PC-9 (cell line): ENCODE measurements at places on chromosomes 2 and 18. TPM values are rescaled to one million over a fixed set of nuclear protein-coding genes. Genes with fewer than 3 reads are reported as not detected.

CFAP53 gene
- total RNA-seq: 1.9 and 2.1 TPM in 2 replicates

KCNS3 gene
- 28.8 and 34.9 TPM in 2 replicates for total RNA-seq

RGPD4 gene
- total RNA-seq: not detected in 2 replicates

DNA sequence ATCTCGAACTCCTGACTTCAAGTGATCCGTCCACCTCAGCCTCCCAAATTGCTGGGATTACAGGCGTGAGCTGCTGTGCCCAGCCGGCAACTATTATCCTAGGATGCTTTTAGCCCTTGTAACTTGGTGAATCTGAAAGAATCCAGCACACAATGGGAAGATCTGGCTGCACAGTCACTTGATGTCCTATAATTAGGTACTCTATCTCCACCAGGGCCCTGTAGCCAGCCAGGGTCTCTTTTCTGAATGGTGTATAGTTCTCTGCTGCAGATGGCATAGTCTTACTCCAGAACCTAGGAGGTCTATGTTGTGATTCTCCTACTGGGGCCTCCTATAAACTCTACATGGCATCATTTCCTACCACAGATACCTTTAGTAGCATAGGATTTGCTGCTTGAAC is 13.9 kb upstream of the MCM6 start:
- H3K4me1 ChIP-seq: no peaks in the 10 kb centered on the region
- DNase-seq: no peak
- no peak overlapping the region for H3K4me3 ChIP-seq
- no peaks in the 10 kb centered on the region for H3K36me3 ChIP-seq
- H3K27ac ChIP-seq: no peak overlapping the region
- H3K27me3 ChIP-seq: no peaks in the 10 kb centered on the region

DNA sequence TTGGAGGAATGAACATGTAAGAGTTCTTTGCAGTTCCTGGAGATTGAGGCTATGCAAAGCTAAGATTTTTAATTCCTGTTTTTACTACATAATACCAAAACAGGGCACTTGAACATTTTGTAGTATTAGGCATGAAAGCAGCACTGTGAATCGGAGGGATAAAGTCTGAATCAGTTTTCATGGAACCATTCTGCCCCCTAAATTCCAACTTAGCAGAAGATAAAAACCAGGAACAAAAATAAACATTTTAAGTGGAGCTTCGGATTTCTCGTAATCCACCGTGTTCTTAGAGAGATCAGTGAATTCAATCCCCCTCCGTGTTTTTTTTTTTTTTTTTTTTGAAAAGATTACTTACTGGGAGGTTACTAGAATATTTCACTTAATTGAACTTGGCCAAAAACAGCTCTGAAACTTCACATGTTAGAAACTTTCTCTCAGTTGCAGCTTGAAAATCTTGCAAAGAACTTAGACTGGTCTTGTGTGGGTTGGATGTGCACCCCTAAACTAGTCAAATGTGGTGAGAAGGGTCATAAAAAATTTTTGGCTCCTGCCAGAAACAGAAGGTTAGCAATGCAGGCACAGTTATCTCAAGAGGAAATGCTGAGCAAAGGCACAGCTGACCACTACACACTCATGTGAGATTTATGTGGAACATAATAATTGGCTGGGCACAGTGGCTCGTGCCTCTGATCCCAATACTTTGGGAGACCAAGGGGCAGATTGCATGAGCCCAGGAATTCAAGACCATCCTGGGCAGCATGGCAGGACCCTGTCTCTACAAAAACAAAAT is 145.4 kb upstream of the RNF152 start:
- H3K27ac ChIP-seq: no peak overlapping the region
- no peak overlapping the region for H3K4me3 ChIP-seq
- no peaks in the 10 kb centered on the region for H3K36me3 ChIP-seq
- H3K27me3 ChIP-seq: no peaks in the 10 kb centered on the region
- H3K4me1 ChIP-seq: no peaks in the 10 kb centered on the region
- no peak for DNase-seq

APCDD1 gene
- total RNA-seq: not detected in 2 replicates

DNA sequence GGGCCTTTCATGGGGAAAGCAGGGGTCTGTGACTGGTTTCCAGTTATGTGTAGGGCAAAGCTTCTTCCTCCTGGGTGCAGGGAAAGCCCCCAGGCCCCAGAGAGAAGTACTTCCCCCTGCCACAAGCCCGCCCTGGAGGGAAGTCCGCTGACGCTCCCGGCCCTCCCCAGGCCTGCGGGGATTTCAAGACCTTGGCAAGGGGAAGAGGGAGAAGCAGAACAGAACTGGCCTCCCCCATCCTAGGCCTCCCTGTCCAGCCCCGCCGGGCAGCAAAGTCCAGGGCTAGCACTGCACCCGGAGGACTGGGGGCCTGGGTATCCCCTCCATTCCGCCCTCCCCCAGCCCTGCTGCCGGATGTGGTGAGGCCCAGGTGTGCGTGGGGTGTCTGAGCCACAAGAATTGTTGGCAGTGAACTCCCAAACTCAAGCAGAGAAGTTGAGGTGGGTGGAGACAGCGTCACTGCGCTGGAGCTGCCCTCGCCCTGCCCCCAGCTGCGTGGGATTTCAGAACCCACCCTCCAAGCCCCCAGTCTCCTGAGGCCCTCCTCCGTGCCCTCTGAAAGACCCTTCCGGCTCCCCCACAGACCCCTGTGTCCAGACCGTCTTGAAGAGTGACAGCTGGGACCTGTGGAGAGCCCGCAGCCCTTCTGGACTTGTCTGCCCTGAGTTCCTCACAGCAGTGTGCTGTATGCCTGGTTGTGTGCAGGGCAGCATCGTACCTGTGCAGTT is 1.1 kb upstream of the DUSP2 start:
- no peak overlapping the region for H3K4me3 ChIP-seq
- no peak for DNase-seq
- H3K27me3 ChIP-seq: no peaks in the 10 kb centered on the region
- peaks cover 13% of the 10 kb centered on the region for H3K4me1 ChIP-seq
- H3K27ac ChIP-seq: no peak overlapping the region
- H3K36me3 ChIP-seq: no peaks in the 10 kb centered on the region; the same call in 1 of the 2 replicates

DGUOK gene
- 72.3 and 78.7 TPM in 2 replicates for total RNA-seq

GRCh38 chr2:95073856-95074662 is 47.5 kb downstream of the MRPS5 start:
- H3K4me3 ChIP-seq: no peak overlapping the region
- no peaks in the 10 kb centered on the region for H3K27me3 ChIP-seq
- peaks cover 28% of the 10 kb centered on the region for H3K4me1 ChIP-seq

DNA sequence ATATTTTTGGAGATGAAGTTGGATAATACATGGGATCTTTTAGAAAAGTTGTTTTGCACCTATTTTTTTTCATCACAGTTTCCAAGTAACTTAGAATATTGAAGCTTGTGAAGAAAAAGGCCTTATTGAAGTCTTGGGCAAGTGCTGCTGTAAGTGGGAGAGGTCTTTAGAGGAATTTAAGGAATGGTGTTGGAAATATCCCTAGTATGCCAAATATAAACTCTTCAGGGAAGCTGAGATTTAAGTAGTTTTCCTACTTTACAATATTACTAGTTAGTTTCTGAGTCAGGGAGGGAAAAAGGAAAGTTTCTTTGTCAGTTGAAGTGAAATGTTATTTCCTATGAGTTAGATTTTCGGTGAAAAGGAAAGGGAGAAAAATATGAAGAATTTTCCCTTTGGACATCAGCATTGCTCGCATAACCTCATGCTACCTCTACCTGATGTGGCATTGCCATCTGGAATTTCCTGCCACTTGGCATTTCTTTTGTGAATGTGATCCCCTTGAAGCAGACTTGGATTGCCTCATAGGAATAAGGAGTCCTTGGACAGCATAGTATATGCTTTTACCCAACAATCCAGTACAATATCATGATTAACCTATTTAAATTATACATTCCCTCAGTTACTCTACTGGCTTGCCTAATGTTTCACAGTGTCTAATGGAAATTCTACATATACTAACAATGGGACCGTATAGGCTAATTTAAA is 12.1 kb downstream of the PLEKHH2 start:
- H3K27me3 ChIP-seq: no peaks in the 10 kb centered on the region
- H3K36me3 ChIP-seq: no peaks in the 10 kb centered on the region
- DNase-seq: no peak
- no peaks in the 10 kb centered on the region for H3K4me1 ChIP-seq
- no peak overlapping the region for H3K4me3 ChIP-seq

DNA sequence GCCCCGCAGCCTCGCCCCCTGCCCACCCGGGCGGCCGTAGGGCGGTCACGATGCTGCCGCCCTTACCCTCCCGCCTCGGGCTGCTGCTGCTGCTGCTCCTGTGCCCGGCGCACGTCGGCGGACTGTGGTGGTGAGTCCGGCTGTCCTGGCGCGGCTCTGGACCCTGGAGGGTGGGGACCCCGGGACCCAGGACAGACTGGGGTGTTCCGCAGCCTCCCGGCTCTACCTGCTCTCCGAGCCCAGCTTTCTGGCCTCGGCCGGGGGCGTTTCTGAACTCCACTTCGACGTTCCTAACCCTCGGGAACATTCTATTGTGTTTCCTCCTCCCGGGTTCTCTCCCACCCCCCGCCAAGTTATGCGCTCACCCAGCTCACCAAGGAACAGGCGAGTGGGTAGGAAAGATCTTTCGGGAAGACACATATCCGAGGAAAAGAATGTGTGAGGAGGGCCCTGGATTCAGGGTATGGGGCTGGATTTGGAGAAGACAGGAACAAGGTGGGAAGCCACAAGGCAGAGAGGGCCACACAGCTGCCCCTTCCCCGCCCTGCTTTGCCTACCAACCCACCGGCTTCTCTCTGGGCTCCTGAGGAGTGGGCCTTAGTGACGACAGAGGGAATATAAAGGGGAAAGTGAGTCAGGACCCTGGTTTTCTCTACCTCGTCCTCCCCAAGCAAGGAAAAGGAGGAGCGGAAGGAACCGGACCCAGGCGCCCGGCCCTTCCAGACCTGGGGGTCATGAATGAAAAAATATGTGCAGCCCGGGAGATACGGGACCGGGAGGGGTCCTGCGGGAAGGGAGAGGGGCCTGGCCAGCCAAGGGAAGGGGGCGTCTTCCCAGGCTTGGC is 605 bp downstream of the WNT6 start:
- peaks cover 13% of the 10 kb centered on the region; the same call in 1 of the 2 replicates for H3K27me3 ChIP-seq
- no peaks in the 10 kb centered on the region for H3K36me3 ChIP-seq
- peak overlapping the region; percentile 61 for H3K4me3 ChIP-seq
- H3K4me1 ChIP-seq: peaks cover 15% of the 10 kb centered on the region

CNRIP1 gene
- not detected in 2 replicates for total RNA-seq

DNA sequence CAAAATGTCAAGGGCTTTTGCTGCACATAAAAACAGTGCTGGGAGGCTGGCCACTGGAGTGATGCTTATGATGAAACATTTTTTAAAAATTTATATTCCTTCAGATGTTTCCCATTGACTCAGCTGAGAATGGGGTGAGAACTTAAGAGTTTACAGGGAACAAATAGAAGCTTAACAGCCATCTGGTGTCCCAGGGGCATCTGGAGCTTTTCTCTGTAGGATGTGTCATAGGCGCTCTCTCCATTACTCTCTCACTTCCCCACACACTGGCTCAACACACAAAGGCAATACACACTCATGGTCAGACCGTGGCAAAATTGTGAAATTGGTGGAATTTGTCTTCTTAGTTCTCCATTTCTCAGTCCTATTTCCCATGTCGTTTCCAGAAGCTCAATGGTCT is 783.1 kb upstream of the LRRTM1 start:
- no peak for DNase-seq
- no peak overlapping the region for H3K27ac ChIP-seq
- H3K27me3 ChIP-seq: no peaks in the 10 kb centered on the region

LYG1 gene
- total RNA-seq: 0.78 and 1.5 TPM in 2 replicates

SATB2 gene
- total RNA-seq: 7.3 and 7.8 TPM in 2 replicates

GRCh38 chr18:7514796-7515440 is 52.2 kb upstream of the PTPRM start:
- H3K4me3 ChIP-seq: no peak overlapping the region
- no peaks in the 10 kb centered on the region for H3K4me1 ChIP-seq
- H3K27ac ChIP-seq: no peak overlapping the region

RGPD8 gene
- 5.0 and 7.0 TPM in 2 replicates for total RNA-seq

DNA sequence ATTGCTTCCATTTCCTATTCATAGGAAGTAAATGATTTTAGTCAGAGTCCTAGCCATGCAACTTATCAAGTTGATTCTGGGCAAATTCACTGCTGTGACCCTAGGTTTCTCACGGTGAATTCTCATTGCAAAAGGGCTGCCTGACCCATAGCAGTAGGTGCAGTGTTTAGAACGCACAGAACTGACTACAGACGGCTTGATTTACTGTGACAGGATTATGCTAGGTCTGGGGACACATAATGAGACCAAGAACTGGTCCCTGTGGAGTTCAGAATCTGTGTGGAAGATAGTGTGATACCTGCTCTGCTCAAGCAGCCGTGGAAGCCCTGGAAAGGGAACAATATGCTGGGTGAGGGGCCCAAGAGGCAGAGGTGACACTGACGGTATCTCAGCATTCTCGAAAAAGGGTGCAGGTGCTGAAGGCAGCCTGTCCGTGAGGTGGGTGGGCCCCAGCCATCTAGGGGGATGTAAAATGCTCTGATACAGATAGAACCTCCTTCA is 46.4 kb downstream of the ABCG8 start:
- H3K4me3 ChIP-seq: no peak overlapping the region
- no peaks in the 10 kb centered on the region for H3K27me3 ChIP-seq
- H3K36me3 ChIP-seq: peaks cover 27% of the 10 kb centered on the region
- no peak for DNase-seq

- no peaks in the 10 kb centered on the region for H3K36me3 ChIP-seq
- peaks cover 14% of the 10 kb centered on the region for H3K4me1 ChIP-seq
- no peak overlapping the region for H3K27ac ChIP-seq
- DNase-seq: no peak
- H3K4me3 ChIP-seq: no peak overlapping the region
- no peaks in the 10 kb centered on the region for H3K27me3 ChIP-seq
Measured at GRCh38 chr2:74706741-74707140, 52.7 kb downstream of the SEMA4F start.

DLX2 gene
- total RNA-seq: 0.65 and 0.76 TPM in 2 replicates

DNA sequence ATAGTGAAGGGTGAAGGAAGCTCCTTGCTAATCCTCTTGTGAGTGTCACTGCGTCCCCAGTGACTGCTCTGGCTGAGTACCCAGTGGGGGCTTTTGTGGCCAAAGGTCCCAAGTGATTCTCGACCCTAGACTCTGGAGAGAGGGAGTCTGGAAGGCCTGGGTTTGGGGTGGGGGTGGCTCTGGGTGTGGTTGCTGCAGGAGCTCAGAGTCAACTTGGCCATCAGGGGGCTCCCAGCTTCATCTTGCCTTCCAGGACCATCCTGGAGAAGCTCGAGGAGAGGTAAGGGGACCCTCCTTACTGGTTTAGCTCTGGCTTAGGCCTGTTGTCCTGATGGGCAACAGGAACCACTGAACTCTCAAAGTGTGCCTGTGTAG is 592 bp downstream of the PSD4 start:
- no peak overlapping the region for H3K27ac ChIP-seq
- no peak for DNase-seq
- no peaks in the 10 kb centered on the region for H3K36me3 ChIP-seq
- no peaks in the 10 kb centered on the region for H3K4me1 ChIP-seq
- H3K4me3 ChIP-seq: no peak overlapping the region
- no peaks in the 10 kb centered on the region for H3K27me3 ChIP-seq

- 0 out of 2 replicates have a peak, but pooled peaks cover 3% of the 10 kb centered on the region for H3K27me3 ChIP-seq
- DNase-seq: no peak
- H3K4me3 ChIP-seq: no peak overlapping the region
- H3K27ac ChIP-seq: no peak overlapping the region
Measured at GRCh38 chr2:133777574-133777960, 209.3 kb upstream of the NCKAP5 start.

- H3K27me3 ChIP-seq: no peaks in the 10 kb centered on the region
- H3K36me3 ChIP-seq: no peaks in the 10 kb centered on the region
- H3K27ac ChIP-seq: no peak overlapping the region
- H3K4me3 ChIP-seq: no peak overlapping the region
- no peak for DNase-seq
Measured at GRCh38 chr2:229453230-229453629, 182.1 kb upstream of the PID1 start.
